ENCODE measurements at places on chromosomes 13 and 19.

DNA sequence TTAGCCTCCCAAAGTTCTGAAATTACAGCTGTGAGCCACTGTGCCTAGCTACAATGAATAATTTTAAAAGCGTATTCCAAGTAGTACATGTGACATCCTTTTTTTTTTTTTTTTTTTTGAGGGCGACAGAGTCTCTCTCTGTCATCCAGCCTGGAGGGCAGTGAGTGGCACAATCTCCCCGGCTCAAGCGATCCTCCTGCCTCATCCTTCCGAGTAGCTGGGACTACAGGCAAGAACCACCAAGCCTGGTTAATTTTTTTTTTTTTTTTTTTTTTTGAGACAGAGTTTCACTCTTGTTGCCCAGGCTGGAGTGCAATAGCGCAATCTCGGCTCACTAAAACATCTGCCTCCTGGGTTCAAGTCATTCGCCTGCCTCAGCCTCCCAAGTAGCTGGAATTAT, 3.8 kb upstream of the PRR12 start:
- DNase-seq: no peak

GRCh38 chr19:51735759-51736449, 12.1 kb upstream of the HAS1 start:
- DNase-seq: peak; percentile 68

DNA sequence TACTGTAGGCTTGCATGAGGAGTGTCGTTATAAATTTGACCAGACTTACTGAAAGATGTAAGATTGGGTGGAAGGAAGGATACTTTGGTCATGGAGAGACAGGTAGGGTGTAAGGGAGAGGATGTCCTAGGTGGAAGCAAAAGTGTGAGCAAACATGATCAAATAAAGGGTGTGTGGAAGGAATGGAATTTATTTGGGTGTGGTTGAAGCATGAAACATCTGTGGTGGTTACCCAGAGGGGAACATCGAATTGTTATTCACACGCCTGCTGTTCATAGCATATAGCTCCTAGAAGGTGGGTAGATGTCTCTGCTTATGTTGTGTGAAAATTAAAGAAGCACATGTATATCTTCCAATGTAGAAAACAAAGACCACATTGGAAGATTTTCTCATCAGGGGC, 157.7 kb downstream of the ATP8A2 start:
- no peak for DNase-seq

- no peak for DNase-seq
These were observed 385.9 kb upstream of the SLITRK6 start for GRCh38 chr13:86185107-86185506.

DNA sequence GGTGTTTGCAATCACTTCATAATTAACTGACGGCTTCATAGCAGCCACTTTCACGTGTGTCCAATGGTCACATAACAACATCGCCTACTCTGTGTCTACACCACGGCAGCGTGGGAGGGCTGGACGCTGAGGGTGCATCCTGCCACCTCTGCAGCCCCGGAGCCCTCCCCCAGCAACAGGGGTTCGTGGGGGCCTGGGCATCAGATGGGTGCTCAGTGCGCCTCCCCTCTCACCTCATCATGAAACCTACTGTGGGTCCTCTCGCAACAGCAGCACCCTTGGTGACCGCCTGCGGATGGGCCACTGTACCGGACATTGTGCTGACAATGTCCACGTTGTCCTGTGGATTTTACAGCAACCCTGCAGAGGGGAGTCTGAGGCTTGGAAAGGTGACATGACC, 193.5 kb downstream of the UQCRFS1 start:
- no peak for DNase-seq

DNA sequence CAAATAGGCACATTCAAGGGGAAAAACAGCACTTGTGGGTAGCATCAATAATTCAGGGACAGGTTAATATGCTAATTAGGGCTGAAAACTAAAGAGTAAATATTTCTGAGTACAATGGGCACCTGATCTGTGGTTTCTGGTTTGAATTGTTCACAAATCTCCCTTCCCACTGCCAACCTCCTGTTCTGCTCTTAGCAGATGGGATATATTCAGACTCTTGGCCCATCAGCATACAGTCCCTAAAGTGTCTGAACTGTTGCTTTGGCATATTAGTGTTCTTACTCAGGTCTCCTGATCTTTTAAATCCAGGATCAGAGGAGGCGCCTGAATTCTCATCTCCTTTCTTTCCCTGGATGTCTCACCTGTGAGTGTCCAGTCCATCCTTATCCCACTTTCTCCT, 8.2 kb upstream of the LRCH1 start:
- no peak for DNase-seq

- peak; percentile 99 for DNase-seq
These were observed 43.5 kb upstream of the ZNF14 start for GRCh38 chr19:19776206-19777008.

DNA sequence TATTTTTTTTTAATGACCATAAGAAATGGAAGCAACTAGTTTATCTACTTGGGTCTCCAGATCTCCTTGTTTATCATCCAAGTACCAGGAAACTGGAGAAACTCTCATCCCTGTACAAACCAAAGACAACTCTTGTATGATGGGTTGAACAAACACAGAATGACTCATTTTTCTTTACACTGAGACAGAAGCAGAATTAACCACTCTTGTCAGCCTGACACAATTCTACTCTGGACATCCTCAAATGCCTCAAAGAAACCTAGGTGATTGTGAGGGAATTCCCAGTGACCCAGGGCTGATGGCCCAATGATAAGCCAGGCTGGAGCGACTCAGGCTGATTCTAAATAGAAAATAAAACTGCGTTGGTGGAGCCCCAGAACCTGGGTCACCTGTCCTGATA, 151.5 kb downstream of the ZNF737 start:
- no peak for DNase-seq

DNA sequence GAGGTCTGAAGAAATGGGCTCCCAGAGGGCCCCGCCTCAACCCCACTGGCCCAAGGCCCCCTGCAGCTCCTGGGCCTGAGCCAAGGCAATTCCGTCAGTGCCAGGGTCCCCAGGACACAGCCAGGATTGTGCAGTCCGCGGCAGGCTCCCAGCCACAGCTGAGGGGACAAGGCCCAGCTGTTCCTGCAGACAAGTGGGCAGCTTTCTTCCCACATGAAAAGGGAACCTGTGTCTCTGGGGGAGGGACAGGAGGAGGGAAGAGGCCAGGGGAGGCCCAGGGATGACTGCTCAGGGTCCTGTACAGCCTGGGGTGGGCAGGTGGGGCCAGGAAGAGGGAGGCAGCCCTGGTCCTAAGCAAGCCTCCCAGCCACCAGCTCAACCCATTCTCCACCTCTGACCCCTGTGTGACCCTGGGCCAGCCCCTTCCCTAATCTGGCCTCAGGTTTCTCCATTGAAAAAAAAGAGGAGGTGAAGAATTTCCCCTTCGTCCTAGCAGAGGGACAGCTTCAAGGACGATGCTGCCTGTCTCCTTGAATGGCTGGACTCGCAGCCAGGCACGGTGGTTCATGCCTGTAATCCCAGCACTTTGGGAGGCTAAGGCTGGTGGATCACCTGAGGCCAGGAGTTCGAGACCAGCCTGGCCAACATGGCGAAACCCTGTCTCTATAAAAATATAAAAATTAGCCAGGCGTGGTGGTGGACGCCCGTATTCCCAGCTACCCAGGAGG, 20.5 kb upstream of the VSTM2B start:
- no peak for DNase-seq

DNA sequence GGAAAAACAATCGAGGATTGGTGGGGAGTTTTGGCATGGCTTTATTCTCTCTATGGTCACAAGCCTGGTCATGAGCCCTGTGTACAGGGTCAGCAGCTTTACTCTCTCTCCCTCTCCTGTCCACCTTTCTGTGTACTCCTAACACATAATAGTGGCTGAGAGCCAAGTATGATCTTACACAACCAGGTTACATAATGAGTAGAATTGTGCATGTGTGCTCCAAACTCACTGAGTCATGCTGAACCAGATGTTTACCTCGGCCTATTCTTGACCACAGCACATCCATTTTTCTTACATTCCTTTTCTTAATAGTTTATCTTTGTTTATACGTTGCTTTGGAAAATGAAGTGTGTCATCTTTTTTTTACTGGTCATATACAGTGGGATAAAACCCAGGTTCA, 53.1 kb downstream of the ZNF254 start:
- DNase-seq: peak; percentile 62

DNA sequence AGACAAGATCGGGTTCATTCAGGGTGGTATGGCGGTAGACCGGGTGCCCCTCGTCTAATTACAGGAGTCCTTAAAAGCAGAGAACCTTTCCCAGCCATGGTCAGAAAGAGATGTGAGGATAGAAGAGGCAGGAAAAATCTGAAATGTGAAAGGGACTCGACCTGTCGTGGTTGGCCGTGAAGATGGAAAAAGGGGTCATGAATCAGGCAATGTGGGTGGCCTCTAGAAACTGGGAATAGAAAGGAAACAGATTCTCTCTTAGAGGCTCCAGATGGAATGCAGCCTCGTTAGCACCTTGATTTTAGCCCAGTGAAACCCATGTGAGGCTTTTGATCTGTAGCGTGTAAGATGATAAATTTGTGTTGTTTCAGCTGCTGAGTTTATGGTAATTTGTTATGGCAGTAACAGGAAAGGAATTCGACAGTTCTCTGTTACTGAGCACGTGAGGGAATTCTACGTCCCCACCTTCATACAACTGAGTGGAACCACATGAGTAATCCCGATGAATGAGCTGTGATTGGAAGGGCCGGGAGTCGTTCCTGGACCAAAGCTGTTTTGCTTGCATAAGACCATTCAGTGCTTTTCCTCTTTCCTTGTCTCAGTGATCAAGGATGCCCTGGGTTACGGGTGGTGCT, 11.0 kb upstream of the CA11 start:
- peak; percentile 86 for DNase-seq

GRCh38 chr13:74306496-74306895, 172.3 kb upstream of the KLF12 start:
- peak; percentile 37 for DNase-seq

DNA sequence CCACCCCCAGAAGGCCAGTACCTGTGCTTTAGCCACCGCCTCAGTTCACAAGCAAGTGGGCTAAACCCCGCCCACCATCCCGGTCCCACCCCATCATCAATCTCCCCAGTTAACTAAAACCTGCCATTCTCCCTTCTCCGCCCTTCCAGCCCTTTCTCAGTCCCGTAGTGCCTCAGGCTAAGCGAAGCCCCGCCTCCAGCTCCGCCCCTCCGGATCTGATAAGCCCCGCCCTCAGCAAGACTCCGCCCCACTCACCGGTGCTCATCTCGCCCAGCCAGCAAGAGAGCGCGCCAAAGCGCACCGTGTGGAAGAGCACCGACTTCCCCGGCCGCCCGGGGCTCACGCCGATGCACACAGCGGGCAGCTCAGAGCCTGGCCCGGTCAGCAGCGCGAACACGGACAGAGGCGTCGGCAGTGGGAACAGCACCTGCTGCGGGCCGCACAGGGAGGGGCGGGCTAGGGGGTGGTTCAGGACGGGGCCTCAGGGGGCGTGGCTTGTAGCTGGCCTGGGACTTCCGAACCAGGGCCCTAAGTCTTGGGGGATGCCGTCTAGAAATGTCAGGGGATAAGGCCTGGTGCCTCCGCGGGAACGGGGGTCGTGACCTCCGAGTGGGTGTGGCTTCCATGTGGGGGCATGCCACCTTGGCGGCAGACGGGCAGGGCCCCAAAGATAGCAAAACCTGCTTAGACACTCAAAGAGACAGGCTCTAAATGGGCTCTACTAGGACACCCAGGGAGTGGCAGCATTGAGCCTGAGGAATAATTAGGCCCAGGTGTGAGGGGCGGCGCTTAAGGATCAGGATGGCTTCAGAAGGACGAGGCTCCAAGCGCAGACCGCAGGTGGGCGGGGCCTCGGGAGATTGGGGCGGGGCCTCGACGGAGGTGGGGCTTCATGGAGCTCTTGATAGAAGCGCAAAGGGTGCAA, 21.4 kb downstream of the MAP4K1 start:
- DNase-seq: no peak

Measured in fibroblast of the aortic adventitia (primary cell).